ENCODE measurements at places on chromosomes 11 and 22. TPM values are rescaled to one million over a fixed set of nuclear protein-coding genes. Genes with fewer than 3 reads are reported as not detected.

INPPL1 gene
- 156 TPM for polyA plus RNA-seq

CD6 gene
- not detected for polyA plus RNA-seq

NXPE1 gene
- polyA plus RNA-seq = not detected

NRGN gene
- polyA plus RNA-seq = 1.1 TPM

VPS51 gene
- polyA plus RNA-seq = 77.9 TPM

Measured in cardiac muscle cell (in vitro differentiated cells and primary cell).